ENCODE measurements at places on chromosomes 5 and 9. TPM values are rescaled to one million over a fixed set of nuclear protein-coding genes. Genes with fewer than 3 reads are reported as not detected.

DNA sequence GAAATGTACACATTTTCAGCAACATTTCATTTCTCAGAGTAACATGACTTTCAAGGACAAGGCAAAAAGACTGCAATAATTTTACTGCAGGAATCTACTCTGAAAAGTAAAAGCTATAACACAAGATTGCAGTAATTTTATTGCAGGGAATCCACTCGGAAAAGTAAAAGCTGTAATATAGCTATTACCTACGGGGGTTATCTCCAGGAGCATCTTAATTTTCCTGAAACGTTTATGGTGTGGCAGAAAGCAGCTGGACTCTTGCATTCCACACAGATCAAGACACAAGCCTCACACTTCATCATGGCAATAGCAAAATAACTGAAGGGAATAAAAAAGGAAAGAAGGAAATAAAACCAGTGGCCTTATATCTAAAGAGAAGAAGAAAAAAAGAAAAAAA lies 171.2 kb downstream of the TSSK1B start:
- no peak overlapping the region for H3K4me3 ChIP-seq
- peaks cover 36% of the 10 kb centered on the region for H3K4me1 ChIP-seq

- H3K27me3 ChIP-seq: peaks cover 61% of the 10 kb centered on the region
- H3K36me3 ChIP-seq: no peaks in the 10 kb centered on the region
- no peak for DNase-seq
- no peak overlapping the region for H3K4me3 ChIP-seq
These were observed 22.0 kb downstream of the NR5A1 start for GRCh38 chr9:124485201-124485600.

DNA sequence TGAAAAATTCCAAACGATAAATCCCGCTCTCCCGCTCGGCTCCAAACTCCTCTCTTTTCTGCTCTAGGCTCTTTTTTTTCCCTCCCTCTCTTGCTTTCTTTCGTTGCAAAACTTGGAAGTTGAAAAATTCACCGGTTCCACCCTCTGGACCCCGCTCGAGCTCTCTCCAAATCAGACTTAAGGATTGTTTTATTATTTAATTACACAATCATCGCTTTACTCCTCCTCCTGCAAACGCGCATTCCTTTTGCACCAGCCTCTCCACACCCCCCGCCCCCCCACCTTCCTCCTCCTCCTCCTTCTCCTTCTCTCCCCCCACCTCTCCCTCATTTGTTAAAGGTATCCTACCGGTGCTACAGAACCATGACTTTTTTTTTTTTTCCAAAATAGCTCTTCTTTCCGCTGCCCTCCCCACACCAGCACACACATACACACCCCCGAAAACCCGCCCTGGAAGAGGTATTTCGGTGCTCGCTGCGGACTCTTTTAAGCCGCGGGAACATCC lies 535 bp upstream of the NFIB start:
- peak overlapping the region; percentile 99 for H3K27ac ChIP-seq
- H3K4me1 ChIP-seq: peaks cover 20% of the 10 kb centered on the region
- no peaks in the 10 kb centered on the region for H3K36me3 ChIP-seq
- peak overlapping the region; percentile 96 for H3K4me3 ChIP-seq
- DNase-seq: no peak

ROR2 gene
- total RNA-seq: 23.6 TPM

DNA sequence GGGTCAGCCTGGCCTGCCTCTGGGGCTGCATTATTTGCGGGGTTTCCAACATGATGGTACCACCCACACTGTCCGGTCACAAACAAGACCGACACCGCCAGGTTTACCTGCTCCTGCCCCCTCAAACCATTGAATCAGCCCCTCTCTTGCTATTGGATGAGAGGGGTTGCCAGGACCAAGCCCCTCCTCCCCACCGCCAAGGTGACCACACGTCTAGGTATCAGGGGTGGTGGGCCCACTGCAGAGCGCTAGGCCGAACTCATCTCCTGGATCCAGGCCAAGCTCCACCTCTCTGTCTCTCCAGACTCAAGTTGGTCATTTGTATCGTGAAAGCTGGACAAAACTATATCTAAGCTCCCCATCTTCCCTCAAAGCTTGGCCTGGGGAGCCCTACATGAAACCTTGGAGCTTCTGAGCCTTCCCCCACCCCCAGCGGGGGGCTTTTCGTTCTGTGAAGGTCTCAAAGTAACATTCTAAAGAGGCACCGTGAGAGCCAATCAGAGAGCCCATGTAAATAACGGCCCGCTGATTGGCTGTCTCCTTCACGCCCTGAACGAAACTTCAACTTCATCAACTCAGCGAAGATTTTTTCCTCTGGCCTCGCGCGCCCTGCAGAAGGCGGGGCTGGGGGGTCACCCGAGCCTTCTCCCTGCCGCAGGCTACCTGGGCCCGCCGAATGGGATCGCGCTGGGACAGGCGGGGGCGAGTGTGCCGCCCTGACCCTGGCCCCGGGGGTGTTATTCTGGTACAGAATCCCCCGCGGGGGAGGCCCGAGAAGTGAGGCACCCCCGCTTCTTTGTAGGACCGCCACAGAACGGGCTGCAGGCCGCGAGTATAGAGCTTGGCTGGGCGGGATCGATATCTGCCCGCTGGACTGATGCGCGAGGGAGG lies 49.6 kb upstream of the PSD2 start:
- no peaks in the 10 kb centered on the region for H3K36me3 ChIP-seq
- H3K27me3 ChIP-seq: peaks cover 72% of the 10 kb centered on the region
- DNase-seq: peak; percentile 51
- peak overlapping the region; percentile 64 for H3K4me3 ChIP-seq
- H3K27ac ChIP-seq: peak overlapping the region; percentile 80

DNA sequence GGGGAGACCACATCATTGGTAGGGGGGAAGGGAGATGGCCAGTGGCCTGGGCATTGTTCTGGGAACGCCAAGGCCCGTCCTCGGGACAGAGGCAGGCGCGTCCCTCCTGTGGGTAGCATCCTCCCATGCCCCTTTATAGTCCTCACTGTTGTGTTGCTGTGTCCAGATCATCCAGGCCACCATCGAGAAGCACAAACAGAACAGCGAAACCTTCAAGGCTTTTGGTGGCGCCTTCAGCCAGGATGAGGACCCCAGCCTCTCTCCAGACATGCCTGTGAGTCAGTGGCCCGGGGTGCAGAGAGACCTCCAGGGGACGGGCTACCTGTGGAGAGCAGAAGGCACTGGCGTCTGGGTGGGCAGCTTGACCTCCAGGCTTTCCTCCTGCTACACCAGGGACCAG lies 38.4 kb upstream of the SUSD3 start:
- no peak overlapping the region for H3K4me3 ChIP-seq
- peaks cover 4% of the 10 kb centered on the region for H3K36me3 ChIP-seq
- no peak overlapping the region for H3K27ac ChIP-seq
- no peak for DNase-seq
- H3K4me1 ChIP-seq: no peaks in the 10 kb centered on the region

GPR150 gene
- not detected for total RNA-seq

GRCh38 chr5:756865-757345 lies 27.6 kb downstream of the ZDHHC11B start:
- peaks cover 10% of the 10 kb centered on the region for H3K27me3 ChIP-seq
- no peak for DNase-seq
- peak overlapping the region; percentile 92 for H3K27ac ChIP-seq
- peaks cover 39% of the 10 kb centered on the region for H3K4me1 ChIP-seq
- H3K36me3 ChIP-seq: no peaks in the 10 kb centered on the region
- H3K4me3 ChIP-seq: peak overlapping the region; percentile 24

SFXN1 gene
- total RNA-seq: 73.2 TPM

BTNL9 gene
- total RNA-seq: not detected

LURAP1L gene
- total RNA-seq: 11.4 TPM

DNA sequence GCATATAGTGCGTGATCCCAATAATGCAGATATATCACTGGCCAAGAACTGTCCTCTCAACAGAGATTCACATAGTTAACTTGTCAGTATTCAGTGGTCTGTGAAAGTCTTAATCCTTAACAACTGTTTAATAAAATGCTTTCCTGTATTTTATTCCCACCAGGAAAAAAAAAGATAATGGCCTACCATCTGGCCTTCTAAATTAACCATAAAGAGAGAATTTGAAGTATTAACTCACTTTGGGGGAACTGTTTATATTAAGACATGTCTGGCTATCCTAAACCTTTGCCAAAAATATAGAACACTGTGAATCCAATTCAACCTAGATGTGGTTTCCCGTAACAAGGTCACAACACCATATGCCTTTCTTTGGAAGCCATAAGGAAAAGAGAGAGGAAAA lies 818 bp upstream of the FREM1 start:
- no peak for DNase-seq
- no peaks in the 10 kb centered on the region for H3K36me3 ChIP-seq
- peaks cover 38% of the 10 kb centered on the region for H3K4me1 ChIP-seq

GRCh38 chr9:93309889-93310425 lies 126.0 kb downstream of the WNK2 start:
- peaks cover 7% of the 10 kb centered on the region for H3K4me1 ChIP-seq
- no peak overlapping the region for H3K4me3 ChIP-seq
- peaks cover 25% of the 10 kb centered on the region for H3K36me3 ChIP-seq
- peak overlapping the region; percentile 16 for H3K27ac ChIP-seq

DNA sequence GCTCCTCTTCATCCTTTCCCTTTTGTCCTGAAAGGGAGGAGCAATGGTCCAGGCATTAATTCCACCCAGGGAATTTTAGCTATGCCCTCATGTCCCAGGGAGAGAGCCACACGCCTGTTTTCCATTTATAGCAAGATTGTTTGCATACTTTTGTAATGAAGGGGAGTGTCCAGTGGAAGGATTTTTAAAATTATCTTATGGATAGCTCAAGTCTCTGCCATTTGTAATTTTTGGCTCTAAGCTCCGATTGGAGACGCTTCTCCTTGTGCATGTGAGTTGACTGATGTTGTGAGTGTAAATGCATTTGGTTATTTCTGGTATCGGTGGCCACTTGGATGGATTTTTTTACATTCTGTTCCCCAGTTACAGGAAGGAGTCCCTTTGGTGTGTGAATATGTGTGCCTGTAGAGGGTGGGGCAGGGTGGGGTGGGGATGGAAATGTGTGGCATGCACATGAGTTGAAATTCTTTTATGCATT lies 7.2 kb upstream of the RPL26L1 start:
- DNase-seq: no peak
- no peaks in the 10 kb centered on the region for H3K4me1 ChIP-seq
- peaks cover 12% of the 10 kb centered on the region for H3K36me3 ChIP-seq
- H3K4me3 ChIP-seq: no peak overlapping the region
- no peak overlapping the region for H3K27ac ChIP-seq

BARHL1 gene
- not detected for total RNA-seq

GRCh38 chr5:7629561-7629960 lies 221.4 kb downstream of the CFAP90 start:
- no peak overlapping the region for H3K4me3 ChIP-seq
- no peak for DNase-seq
- H3K27me3 ChIP-seq: no peaks in the 10 kb centered on the region
- no peak overlapping the region for H3K27ac ChIP-seq

- no peak for DNase-seq
- H3K27me3 ChIP-seq: peaks cover 58% of the 10 kb centered on the region
- H3K36me3 ChIP-seq: no peaks in the 10 kb centered on the region
- H3K27ac ChIP-seq: no peak overlapping the region
- no peak overlapping the region for H3K4me3 ChIP-seq
- no peaks in the 10 kb centered on the region for H3K4me1 ChIP-seq
These were observed 7.3 kb upstream of the TSPAN17 start for GRCh38 chr5:176639981-176640380.

Measured in progenitor cell of endocrine pancreas (in vitro differentiated cells).